Activated T-cell treated with anti-CD3 and anti-CD28 coated beads for 48 hours (primary cell): ENCODE measurements at places on chromosomes 12 and 14.

- no peak for DNase-seq
Measured at GRCh38 chr12:15613981-15614380, 175.2 kb downstream of the EPS8 start.

DNA sequence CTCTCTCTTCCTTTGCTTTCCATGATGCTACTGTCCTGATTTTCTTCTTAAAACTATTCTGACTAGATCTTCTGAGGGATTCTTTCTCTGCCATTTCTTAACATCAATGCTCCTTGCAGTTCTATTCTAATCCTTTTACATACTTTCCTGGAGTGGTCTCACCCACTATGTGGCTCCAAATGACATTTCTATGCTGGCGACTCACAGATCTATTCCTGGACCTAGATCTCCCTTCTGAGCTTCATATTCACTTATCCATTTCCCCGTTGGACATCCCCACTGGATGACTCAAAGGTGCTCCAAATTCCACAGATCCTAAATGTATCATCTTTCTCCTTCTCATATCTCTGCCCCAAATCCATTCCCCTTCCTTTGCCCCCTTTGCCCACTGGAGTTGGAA is 4.1 kb downstream of the TEP1 start:
- DNase-seq: no peak

DNA sequence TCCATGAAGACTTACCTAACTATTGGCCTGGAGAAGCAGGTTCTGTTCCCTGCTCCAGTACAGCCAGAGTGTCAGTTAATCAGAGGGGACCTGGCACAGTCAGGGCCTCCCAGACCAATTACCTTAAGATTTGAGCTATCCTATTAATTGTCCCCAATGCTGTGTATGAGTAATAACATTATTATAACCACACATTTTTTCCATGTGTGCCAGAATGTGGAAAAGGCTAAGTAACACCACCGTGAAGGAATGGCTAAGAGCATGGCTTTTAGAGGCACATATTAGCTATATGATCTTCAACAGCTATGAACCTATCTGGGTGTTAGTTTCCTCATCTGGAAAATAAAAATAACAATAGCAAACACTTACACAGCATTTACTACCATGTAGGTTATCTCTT is 111.1 kb upstream of the RAP1B start:
- DNase-seq: no peak

GRCh38 chr14:21219120-21219519 is 50.1 kb downstream of the HNRNPC start:
- DNase-seq: no peak

GRCh38 chr12:11460343-11461023 is 65.1 kb upstream of the PRB2 start:
- DNase-seq: no peak

GRCh38 chr14:103544388-103545218 is 15.6 kb downstream of the TRMT61A start:
- DNase-seq: no peak

GRCh38 chr12:27342536-27342935 is 9.9 kb downstream of the BMAL2 start:
- no peak for DNase-seq

GRCh38 chr12:8499616-8500015 is 13.7 kb upstream of the CLEC4D start:
- no peak for DNase-seq

DNA sequence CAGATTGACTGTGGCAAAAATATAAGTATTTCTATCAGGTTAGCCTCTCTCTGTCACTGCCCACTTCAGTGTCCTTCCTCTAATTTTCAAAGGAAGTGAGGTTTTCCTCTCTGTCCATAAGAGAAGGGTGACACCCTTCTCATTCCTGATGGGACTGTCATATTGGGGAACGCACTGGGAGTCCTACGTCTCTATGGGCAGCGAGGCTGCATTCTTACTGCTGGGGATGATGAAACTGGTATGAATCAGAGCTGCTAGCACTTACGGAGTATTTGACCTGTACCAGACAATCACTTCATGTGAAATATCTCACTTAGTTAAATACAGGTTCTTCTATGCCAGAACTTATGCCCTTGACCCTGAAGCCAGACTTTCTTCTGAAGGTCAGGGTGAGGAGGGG is 436.3 kb downstream of the DPF3 start:
- DNase-seq: no peak

DNA sequence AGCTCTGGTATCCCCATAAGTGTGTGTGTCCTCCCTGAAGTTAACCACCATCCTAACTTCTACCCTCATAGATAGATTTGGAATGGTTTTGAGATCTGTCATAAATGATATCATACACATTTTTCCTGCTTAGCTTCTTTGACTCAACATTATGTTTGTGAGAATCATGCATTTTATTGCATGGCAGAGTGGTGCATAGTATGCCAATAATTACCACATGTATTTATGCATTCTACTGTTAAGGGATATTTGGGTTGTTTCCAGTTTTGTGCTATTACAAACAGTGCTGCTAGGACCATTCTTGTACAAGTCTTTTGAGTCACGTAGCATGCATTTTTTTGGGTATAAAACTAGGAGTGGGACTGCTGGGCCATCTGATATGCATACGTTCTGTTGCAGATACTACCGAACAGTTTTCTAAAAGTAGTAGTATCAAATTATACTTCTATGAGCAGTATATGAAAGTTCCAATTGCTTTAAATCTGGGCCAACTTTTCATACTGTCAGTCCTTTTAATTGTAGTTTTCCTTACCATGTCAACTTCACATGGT is 13.4 kb downstream of the GRIP1 start:
- DNase-seq: no peak

- peak; percentile 41 for DNase-seq
Measured at GRCh38 chr12:44774815-44775411, 101.2 kb downstream of the NELL2 start.

DNA sequence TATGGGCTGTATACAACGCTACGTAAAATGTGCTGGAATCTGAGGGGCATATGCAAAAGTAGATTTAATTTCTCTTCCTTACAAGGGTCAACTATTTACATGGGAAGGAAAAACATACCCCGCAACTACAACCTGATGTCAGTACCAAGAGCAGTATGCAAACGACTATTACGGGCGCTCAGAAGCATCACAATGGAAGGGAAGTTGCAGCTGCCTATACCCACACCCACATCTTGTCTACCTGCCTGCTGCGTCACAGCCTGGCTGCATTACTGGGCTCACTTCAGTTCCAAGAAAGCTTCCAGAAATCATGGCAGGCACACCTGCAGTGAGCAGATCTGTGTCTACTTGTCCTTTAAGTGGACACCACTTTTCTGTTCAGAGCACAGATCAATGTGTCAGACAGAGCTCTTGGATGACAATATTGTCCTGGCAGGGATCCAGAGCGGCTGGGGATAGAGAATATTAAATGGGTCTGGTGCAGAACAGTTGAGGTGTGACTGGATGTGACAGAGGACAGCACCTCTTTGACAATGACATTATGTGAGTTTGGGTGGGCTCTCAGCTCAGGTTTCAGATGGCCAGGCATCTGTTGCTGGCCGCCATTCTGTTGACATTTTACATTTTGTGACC is 41.5 kb upstream of the GNG2 start:
- DNase-seq: no peak

DNA sequence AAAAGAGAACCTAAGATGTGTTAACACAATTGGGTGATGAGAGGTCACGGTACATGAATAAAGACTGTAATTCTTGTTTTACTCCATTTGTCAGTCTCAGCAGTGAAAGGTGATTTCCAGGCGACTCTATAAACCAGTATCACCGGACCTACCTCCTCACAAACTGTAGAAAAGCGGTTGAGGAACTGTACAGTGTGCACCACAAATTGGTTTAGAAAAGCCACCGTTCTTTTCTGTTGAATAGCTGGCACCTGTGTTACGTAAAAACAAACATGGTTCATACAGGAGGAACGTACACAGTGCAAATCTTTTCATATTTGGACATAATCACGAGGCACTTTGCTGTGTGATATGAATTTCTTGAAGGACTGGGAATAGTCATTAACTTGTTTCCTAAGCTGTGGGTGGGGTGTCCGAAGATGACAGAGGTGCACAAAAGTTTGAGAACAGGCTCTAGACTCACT is 663 bp downstream of the WASHC3 start:
- DNase-seq: no peak

- no peak for DNase-seq
Measured at GRCh38 chr14:22255017-22255950, 333.7 kb downstream of the DAD1 start.

DNA sequence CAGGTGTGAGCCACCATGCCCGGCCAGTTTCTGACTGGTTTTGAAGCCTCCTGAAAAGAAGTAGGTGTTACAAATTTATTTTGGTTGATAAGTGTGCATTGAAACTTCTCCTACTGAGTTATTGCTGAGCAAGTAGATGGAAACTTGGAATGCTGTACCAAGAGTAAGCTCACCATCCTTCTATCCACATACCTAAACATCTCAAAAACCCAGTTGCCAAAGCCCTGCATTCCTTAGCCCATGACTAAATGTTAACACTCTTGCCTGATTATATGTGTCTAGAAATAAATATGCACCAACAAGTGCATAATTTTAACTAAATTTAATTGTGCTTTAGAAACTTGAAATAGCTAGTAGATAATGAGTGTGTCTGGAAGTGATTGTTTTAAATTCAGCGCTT is 357.8 kb downstream of the DUSP6 start:
- no peak for DNase-seq

DNA sequence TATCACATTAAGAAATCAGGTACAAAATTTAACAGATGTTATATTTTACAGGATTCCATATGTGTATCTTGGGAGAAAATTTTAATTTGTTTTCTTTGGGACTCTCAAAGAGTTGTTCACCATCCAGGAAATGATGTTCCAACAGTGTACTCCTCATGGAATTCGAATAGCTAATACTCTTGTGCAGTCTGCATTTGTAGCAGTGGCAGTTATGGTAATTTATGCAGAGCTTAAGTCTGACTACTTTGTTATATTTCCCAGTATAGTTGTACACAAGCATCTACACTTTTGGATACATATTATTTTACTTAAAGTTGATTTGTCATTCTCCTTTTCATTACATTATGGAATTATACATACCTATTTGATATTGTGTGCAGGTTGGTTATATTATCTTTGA is 436.7 kb upstream of the FBXO33 start:
- no peak for DNase-seq

DNA sequence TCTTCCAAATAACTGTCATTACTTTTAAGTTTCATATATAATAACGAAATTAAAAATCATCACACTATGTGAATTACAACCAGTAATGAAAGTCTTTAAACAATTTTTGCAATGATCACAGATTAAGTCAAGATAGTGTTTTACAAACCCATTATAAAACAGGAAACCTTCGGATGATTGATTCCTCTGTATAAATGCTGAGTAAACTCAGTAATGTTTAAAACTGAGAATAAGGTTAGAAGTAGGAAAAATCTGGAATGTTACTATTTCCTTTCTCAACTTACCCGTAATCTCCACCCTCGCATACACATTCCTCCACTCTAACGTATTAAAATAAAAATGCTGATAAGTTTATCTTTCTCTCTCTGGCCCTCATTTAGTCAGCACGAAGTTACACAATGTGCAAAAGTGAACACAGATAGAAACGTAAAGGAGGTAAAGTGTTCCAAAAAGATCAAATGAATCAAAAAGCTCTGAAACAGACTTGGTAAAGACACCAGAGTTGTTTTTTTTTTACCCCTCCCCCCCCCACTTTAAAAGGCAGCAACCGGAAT is 1.6 kb downstream of the ZFC3H1 start:
- no peak for DNase-seq

DNA sequence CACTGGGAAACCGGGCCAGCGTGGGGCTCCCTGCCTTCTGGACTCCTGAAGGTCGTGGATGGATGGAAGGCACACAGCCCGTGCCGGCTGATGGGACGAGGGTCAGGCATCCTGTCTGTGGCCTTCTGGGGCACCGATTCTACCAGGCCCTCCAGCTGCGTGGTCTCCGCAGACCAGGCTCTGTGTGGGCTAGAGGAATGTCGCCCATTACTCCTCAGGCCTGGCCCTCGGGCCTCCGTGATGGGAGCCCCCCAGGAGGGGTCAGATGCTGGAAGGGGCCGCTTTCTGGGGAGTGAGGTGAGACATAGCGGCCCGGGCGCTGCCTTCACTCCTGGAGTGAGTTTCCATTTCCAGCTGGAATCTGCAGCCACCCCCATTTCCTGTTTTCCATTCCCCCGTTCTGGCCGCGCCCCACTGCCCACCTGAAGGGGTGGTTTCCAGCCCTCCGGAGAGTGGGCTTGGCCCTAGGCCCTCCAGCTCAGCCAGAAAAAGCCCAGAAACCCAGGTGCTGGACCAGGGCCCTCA is 26.9 kb downstream of the HIP1R start:
- no peak for DNase-seq

- no peak for DNase-seq
Measured at GRCh38 chr12:130793554-130793849, 45.5 kb downstream of the STX2 start.

- no peak for DNase-seq
Measured at GRCh38 chr14:97299661-97300060, 502.5 kb downstream of the VRK1 start.

DNA sequence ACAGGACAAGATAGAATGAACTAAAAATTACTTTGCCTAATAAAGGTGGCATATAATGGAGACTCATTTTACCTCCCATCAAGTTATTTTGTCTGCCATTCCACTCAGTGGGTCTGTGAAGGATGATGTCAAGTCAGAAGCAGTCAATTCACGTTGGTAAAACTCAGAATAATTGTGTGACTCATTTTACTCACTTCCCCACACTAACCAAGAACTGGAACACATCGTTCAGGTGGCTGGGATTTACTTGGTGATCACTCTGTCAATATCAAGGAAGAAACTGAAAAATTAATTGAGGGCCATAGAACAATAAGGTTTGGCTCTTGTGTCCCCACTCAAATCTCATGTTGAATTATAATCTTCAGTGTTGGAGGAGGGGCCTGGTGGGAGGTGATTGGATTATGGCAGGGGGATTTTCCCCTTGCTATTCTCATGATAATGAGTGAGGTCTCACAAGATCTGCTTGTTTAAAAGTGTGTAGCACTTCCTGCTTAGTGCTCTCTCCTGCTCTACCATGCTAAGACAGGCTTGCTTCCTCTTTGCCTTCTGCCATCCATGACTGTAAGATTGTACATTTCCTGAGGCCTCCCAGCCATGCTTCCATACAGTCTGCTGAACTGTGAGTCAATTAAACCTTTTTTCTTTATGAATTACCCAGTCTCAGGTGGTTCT is 35.7 kb upstream of the GTF2A1 start:
- no peak for DNase-seq

DNA sequence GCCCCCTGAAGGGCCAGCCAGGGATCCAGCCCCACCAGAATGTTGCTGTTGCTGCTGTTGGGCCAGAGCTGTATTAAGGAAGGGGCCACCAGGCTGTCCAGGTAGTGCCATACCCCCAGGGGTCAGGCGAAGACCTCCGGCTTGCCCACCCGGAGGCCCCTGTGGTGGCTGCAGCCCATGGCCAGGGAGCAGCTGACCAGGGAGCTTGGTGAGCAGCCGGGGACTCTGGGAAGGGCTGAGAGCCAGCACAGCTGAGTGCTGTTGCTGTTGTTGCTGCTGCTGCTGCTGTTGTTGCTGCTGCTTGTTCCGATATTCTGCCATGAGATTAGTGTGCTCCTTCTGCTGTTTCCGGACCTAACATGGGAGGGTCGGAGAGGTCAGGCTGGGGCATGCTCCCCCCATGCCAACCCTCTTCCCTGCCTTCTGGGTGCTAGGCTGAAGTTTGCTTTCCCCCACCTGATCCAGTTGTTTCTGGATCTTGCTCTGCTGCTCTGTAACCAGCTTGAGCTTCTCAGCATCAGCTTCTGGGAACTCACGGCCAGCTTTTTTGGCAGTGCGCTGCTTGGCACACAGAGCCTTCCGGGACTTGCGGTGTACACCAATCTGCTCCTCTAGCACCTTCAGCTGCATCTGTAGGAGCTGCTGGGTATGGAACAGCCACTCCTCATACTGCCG is 15.2 kb upstream of the PRKAG1 start:
- no peak for DNase-seq
